Gastroesophageal sphincter (tissue), 4 donors: ENCODE measurements at places on chromosomes 6 and 20.

DNA sequence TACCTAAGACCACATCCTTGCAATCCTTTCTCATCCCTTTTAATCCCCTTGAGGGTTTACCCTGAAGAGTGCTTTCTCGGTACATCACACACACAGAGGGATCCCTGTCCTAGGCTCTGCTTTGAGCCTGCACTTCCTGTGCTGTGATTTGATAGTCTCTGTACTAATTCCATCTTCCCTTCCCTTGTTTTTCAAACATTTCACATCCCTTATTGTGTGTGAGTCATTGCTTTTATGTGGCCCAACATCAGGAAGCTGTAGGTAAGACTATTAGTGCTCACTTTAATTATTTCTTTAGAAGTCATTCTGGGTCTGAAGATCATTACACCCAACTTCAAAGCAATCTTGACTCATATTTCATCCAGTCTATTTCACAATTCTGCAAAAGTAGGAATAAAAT lies 57.2 kb upstream of the ANKEF1 start:
- ATAC-seq = no peak

DNA sequence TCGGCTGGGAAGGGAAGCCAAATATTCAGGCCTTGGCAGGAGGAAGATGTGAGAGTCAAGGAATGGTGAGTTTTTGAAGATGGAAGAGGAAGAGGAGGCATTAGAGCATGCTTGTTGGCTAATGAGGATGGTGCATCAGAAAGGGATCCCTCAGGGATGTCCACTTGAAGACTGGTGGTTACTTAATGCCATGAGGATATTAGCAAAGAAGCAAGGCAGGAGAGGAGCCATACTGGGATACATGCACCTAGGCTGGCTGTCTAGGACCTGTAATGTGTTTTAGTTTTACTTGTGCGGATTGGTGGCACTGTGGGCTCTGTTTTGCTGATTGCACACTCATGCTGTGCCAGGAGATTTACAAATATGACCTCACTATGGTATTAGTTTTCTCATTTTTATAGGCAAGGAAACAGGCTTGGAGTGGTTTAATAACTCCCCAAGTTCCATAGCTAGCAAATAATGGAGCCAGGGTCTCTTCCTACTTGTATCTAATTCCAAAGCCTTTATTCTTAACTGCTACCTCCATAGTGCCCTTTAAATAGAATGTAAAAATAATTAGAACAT lies 37.8 kb downstream of the NCOA7 start:
- ATAC-seq = peak; percentile 57

DNA sequence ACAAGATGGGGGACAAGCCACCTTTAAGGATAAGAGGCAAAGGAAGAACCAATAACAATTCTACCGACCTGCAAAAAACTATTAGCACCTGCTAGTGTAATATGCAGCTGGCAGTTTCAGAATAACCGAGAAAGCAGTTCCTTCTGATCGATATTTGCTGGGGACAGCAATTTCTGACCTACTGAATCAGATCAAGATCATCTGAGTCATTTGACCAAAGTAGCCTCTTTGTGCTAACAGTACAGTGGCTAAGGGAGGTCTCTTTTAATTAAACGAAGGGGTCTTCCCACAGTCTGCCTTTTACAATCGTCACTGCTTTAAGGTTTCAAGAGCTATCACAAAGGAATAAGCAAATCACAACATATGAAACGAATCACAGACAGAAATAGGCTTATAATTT lies 318.9 kb downstream of the BTBD9 start:
- no peak for ATAC-seq

DNA sequence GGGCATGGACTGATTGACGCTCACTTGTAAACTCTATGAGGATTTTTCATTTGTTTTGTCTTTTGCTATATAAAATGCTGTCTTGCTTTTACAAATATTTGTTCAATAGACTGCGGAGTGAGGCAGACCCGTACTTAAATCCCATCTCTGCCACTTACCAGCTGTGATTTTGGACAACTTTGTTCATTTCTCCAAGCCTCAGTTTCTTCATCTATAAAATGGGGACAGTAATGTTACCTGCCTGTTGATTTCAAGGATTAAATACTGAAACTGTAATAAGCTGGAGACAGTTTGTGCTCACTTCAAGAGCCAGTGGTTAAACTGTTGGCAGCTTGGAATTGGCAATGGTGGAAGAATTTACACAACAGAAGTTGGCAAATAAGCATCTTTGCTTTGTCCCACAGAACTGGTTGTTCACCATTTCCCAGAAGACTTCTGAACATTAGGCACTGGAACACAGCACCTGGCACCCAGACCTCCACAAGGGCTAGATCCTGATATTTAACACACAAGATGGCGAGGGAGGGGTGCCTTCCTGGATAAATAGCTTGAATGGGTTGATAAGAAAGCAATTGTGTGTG lies 479.2 kb downstream of the QKI start:
- no peak for ATAC-seq

DNA sequence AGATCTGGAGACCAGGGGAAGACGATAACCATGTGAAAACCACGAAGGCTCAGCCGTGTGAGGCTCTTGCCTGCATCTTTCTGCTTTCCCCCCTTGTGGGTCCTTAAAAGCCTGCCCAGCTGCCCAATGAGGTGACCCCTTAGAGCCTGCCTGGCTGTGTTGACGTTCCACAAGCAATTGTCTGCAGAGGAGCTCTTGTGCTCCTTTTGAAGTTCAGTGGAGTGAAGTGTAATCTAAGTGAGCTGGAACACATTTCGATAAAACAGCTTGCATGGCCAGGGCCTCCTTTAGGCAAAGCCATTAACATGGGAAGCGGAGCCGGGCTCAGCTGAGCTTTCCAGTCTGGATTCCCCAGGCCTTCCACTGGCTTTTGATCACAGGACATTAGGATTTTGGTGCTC lies 27.3 kb upstream of the TCP11 start:
- ATAC-seq = no peak

GRCh38 chr6:133340557-133340956 lies 99.4 kb downstream of the EYA4 start:
- ATAC-seq = no peak

- ATAC-seq = no peak
Measured at GRCh38 chr6:170464524-170464979, 88.6 kb downstream of the PSMB1 start.

DNA sequence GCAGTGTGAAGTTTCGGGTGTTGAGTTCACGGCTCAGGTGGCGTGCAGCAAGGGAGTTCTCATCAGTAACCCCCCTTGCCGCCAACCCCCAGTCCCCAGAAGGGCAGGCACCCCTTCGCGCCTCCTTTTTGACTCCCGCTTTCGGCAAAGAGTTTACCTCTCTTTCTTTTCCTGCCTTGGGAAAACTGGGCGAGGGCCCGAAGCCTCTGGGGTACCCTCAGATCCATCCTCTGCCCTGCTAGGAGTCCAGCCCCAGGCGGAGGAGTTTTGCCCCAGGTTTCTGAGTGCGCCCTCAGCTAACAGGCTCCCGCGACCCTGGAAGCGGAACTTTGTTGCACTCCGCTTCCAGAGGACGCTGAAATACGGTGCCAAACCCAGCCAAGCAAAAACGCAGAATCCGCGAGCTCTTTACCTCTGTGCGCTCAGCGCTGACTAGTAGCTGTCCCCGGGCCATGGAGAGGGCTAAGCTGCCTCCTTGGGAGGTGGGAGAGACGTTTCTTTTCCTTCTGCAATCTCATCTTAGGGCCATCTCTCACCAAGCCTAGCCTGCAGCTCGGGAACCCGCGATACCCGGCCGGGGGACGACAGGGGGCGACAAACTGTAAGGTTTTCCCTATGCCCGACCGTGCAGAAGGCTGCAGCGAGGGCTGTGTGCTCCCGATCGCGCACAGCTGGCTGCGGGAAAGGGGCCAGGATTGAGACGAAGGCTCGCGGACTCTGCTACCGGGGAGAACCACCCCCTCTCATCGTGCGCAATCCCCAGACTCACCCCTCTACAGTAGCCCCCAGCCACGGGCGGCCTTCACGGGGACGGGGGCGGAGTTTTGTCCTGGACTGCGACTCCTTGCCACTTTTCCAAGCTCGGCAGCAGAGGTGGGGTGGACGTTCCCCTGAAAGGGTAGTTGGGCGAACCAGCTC lies 2.7 kb upstream of the PAX1 start:
- no peak for ATAC-seq

- ATAC-seq = peak; percentile 93
Measured at GRCh38 chr6:163457637-163458561, 43.4 kb downstream of the QKI start.

GRCh38 chr6:32882879-32883250 lies 28.9 kb downstream of the PSMB9 start:
- no peak for ATAC-seq

GRCh38 chr6:87869064-87869905 lies 167.3 kb upstream of the AKIRIN2 start:
- ATAC-seq = no peak

- peak; percentile 17 for ATAC-seq
Measured at GRCh38 chr20:61120595-61121515, 131.2 kb upstream of the CDH4 start.
